Fibroblast of lung (primary cell): ENCODE measurements at places on chromosomes 2 and 18. TPM values are rescaled to one million over a fixed set of nuclear protein-coding genes. Genes with fewer than 3 reads are reported as not detected.

The NYAP2 gene
- total RNA-seq = under 0.01 TPM in 1 of 2 replicates, not detected in the other

The BABAM2 gene
- 14.4 and 25.6 TPM in 2 replicates for total RNA-seq

The CPS1 gene
- total RNA-seq = 25.7 and 27.4 TPM in 2 replicates

The PFN4 gene
- 0.66 and 1.5 TPM in 2 replicates for total RNA-seq

The ECEL1 gene
- total RNA-seq = not detected in 2 replicates

The MAP3K19 gene
- total RNA-seq = not detected in 2 replicates

The FABP1 gene
- not detected in 2 replicates for total RNA-seq

The RPS27A gene
- total RNA-seq = 679 and 797 TPM in 2 replicates

The DNAH7 gene
- 0.77 and 0.99 TPM in 2 replicates for total RNA-seq
